NCI-H2081 treated with DMSO at 0.1 percent for 48 hours (cell line): ENCODE measurements at places on chromosomes 5 and 9.
A peak's percentile ranks its signal among the peaks of the same experiment; 100 is the strongest.

DNA sequence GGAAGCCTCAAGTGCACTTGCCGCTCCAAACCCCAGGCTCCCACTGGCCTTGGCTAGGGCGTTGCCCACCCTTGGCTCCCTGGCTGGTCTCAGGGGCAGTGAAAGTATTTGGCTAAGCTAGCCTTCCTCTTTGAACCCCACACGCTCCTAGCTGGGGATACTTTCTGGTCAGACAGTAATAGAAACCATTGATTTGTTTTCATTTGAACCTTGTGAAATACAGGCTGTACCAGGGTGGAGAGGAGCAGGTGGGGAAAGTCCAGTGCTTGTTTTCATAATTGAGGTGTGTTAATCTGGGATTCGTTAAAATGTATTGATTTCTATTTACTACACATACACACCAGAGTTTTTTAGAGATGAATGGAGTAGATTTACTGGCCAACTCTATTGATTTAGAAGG lies 45.9 kb upstream of the TRMT10B start:
- no peak for DNase-seq

- DNase-seq, result no peak
Measured at GRCh38 chr9:68473790-68474189, 66.9 kb downstream of the TMEM252 start.

GRCh38 chr5:179526978-179527377 lies 23.4 kb upstream of the RUFY1 start:
- DNase-seq, result no peak

GRCh38 chr5:112492291-112492690 lies 73.2 kb upstream of the EPB41L4A start:
- peak; percentile 2 for DNase-seq

DNA sequence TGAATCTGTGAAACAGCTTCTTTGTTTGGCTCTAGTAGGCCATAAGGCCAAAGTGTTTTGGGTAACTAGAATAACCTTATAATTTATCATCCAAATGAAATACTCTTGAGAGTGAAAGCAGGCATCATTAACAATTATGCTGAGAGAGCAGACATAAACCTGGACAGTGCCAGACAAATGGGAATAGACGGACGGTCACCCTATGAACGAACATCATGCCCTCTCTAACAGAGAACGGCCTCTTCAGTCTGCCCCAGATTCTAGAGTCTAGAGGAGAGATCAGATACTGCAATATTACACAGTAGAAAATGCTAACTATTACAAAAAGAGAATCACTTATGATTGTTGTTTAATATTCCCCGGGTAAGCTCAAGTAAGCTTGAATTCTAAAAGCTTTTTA lies 68.5 kb downstream of the APBA1 start:
- no peak for DNase-seq

DNA sequence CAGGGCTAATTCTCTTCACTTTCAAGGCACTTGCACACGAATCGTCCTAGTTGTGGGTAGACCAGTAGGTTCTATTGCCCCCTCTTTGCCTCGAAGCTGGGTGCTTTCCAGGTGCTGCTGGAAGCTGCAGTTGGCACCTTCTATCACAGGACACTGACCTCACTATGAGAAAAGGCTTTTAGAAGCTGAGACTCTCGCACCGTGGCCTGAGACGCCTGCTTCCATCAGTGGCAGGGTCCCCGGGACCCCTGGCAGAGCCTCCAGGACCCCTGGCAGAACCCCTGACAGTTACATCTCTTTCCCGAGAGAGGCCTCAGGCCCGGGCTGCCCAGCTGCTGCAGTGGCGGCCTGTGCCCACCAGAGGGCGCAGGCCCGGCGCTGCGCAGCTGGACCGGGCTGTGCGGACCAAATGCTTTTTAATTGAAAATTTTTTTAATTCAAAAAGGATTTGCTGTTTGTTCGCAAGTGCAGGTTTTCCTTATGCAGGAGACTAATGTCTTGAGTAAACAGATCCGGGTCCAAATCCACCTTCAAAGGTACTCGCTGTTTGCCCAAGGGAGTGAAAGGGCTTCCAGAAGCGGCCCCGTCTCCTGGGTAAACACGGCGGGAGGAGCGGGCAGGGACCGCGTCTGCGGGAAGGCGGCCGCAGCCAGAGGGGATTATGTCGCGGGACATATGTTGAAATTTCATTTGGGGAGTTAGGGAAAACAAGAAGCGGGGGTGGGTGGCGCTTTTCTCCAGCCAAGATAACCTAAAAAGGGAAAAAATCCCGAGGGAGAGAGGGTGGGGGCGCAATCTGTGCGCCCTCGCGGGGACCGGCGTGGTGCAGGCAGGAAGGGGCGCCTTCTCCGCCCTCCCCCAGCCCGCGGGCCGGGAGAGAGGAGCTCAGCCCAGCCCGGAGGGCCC lies 114.5 kb upstream of the LMX1B start:
- DNase-seq, result no peak

- no peak for DNase-seq
Measured at GRCh38 chr5:10892147-10892910, 131.3 kb upstream of the DAP start.

DNA sequence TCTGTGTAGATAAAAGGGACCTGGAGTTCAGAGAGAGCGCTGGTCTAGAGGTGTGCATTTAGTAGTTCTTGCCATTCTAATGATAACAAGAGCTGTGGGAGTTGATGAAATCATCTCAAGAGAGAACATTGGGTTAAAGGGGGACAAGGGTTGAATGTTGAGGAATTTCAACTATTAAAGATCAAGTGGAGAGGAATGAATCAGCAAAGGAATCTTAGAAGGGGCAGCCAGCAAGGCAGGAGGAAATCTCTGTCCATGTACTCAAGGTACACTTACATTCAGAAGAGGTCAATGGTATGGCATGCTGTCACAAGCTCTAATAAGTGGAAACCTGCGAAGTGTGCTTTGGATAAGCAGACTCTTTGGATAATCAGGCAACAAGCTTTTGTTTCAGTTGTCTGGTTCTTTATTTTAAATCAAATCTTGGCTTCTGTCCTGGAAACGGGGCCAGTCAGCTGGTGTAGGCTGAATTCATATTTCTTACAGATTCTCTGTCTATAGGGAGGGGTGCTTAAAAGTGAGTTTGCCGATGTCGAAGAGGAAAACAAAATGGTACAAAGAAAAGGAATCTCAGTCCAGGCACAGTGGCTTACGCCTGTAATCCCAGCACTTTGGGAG lies 320.5 kb upstream of the CD180 start:
- DNase-seq, result no peak

GRCh38 chr9:31137176-31138160 lies 1247.0 kb upstream of the ACO1 start:
- no peak for DNase-seq

DNA sequence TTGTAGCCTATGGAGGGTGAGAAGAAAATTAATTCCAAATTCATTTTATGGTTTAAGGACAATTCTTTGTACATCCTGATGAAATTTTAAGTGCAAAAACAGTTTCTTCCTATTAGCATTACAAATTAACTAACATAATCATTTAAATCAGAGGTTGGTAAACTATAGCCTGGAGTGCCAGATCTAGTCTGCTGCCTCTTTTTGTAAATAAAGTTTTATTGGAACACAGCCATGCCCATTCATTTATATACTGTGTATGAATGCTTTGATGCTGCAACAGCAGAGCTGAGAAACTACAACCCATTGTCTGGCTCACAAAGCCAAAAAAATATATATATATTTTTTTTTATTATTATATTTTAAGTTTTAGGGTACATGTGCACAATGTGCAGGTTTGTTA lies 80.2 kb downstream of the FNIP1 start:
- no peak for DNase-seq
